Left lobe of liver (tissue), 2 donors: ENCODE measurements at places on chromosomes 16 and 17. TPM values are rescaled to one million over a fixed set of nuclear protein-coding genes. Genes with fewer than 3 reads are reported as not detected.

Gene KCTD19
- not detected for total RNA-seq

DNA sequence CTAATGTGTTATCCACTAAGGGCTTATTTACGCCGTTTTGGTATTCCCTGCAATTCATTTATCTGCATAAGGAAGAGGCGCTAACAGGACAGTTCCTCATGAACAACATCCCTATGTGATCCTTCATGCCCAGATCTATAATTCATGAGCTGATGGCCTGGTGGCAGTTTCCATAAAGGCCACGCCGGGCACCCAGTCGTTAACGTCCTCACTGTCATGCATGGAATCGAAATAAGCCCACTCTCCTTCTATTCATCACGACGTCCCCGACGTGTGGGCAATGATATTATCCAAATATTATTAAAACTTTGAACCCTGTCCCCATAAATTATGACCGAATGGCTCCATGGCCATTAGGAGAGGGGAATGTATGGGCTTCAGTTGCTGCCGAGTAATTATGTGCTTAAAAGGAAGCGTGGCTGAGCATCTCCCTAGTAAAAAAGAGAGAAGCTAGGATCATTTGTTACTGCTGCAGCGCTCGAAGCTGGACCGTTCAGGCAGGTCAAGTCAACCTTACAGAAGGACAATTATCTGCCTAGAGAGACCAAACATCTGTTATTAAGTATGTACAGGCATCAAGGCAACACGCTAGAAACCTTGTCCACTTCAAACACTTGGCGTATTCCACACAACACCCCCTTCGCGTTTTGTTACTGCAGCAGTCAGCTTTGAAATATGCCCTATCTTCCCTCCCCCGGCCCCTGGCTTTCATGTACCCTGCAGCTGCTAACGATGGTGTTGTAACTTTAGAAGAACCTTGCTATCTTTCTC, 94.0 kb upstream of the SALL1 start:
- no peak for DNase-seq

Gene DPEP2NB
- not detected for total RNA-seq

Gene ZCCHC14
- total RNA-seq = 19.3 TPM

- DNase-seq = no peak
These were observed 71.9 kb upstream of the CACNG5 start for GRCh38 chr17:66763056-66763455.

DNA sequence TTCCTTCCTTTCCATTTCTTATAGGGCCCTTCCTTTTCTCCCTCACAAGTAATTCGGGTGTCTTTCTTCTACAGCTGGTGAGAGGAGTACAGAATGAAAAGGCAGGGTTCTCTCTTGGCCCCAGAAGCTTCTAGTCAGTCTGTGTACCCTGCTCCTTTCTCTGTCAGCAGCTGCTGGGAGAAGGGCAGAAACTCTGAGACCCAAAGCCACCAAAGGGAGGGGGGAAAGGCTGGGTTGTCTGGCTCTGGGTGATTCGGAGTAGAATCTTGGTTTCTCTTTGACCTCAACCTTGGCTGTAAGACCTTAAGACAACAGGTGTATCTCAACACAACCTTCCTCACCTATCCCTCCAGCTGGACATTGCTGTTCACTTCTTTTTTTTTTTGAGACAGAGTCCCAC, 3.3 kb upstream of the NR1D1 start:
- DNase-seq = no peak

Gene HEATR9
- not detected for total RNA-seq

GRCh38 chr17:63419949-63420867, 25.9 kb downstream of the CYB561 start:
- DNase-seq = no peak

Gene DDX52
- total RNA-seq = 10.1 TPM

- no peak for DNase-seq
These were observed 113.5 kb downstream of the MGAT5B start for GRCh38 chr17:76981545-76982295.

Gene HSD11B2
- total RNA-seq = 3.1 TPM
